ENCODE measurements at places on chromosomes 6 and 20. TPM values are rescaled to one million over a fixed set of nuclear protein-coding genes. Genes with fewer than 3 reads are reported as not detected.
A peak's percentile ranks its signal among the peaks of the same experiment; 100 is the strongest.

The DEF6 gene
- total RNA-seq = 0.47 TPM

The TMC2 gene
- total RNA-seq = 1.7 TPM

- DNase-seq = no peak
Observed at GRCh38 chr6:31736768-31737314, 511 bp upstream of the CLIC1 start.

- DNase-seq = no peak
Observed at GRCh38 chr20:17530153-17530552, 1.0 kb downstream of the BFSP1 start.

The BMP6 gene
- total RNA-seq = 6.9 TPM

DNA sequence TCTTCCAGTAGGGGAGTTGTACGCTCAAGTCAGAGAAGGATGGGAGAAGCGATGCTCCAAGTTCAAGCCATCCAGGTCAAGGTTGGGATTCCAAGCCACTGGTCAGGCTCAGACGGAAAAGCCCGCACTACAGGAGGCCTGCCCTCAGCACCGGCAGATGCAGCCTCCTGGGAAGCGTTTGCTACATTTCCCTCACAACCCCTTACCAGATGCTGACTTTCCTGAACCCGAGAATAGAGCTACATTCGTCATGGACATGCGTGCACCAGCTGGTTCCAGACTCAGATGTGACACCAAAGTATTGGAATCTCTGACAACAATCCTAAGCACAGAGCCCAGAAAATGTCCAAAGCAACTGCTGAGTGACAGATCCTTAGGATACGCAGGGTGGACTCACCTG is 174.8 kb downstream of the SASH1 start:
- no peak for DNase-seq

DNA sequence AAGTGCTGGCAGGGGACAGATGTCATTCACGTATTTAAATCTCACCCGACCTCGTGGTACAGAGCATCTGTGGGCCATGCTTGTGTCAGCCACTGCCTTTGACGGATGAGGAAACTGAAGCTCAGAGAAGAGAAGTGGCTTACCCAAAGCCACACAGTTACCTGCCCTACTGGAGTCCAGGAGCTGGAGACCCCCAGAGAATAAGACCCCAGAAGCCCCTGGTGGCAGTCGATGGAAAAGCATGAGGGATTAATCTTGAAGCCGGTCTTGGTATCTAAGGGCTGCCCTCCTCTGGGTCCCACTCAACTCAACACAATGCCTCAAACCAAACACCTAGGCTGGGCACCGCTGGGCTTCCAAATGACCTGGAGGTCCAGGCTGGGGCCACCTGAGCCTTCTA is 83.1 kb downstream of the GRM4 start:
- no peak for DNase-seq

The DLK2 gene
- 7.3 TPM for total RNA-seq

The UCKL1 gene
- 17.8 TPM for total RNA-seq

The TMEM200A gene
- 34.0 TPM for total RNA-seq

DNA sequence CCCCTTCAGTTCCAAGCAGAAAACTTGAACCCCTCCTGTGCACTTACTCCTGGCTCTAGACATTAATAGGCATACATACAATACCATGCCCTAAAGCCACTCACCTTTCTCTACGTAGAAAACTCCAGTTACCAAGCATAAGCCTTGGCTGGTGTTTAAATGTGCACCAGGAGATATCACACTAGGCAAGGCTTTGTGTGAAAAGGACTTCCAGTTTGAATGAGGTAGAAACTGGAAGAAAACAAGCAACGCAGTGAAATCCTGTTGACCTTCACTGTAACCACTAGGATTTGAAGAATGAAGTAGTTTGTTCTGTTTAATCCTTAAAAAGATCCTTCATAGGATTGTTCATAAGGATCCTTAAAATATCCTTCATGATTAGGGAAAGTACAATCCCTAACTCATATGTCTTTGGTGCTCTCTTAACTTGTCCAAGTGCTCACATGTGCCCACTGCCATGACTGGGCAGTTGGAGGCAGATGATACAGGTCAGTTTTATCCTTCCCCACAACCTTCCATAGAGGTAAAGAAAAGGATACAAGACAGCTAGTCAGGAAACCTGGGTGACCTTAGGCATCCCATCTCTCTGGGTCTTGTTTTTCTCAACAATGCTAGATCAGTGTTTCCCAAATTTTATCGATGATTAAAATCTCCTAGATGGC is 9.2 kb upstream of the SCGN start:
- no peak for DNase-seq

DNA sequence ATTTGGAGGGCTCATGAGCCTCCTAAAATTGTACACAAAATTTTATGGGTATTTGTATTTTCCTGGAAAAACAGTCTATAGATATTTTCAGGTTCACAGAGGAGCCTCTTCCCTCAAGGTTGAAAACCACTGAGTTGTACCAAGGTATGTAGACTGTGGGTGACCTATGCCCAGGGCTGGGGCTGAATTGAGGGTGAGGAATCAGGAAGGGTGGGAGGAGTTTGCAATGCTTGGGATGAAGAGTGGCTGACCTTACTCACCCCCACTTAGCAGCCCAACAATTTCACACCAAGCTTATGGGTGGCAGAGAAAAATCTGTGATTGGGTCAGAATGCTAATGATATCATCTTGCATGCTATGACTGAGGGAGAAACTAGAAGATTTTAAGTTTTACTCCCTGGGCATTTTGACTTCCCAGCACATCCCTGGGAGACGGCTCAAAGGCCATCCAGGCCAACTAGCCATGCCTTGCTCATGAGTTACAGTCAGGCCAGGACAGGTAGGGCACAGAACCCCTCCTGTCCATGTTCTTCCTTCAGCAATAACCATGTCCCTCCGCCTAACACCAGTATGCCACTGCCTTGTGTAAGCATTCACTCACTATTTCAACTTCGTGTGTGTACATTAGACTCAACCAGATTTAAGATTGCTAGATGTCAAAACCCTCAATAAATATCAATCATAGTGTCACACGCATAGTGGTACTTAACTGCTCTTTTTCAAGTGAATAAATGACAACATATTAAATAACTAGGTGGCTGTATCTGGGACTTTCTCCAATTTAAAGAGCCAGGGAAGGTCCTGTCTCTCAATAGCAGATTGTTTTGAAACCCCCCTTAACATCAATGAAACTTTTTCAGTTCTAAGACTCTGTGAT is 16.6 kb downstream of the ADTRP start:
- DNase-seq = no peak

GRCh38 chr20:1805161-1805581 is 90.0 kb upstream of the SIRPA start:
- DNase-seq = no peak

DNA sequence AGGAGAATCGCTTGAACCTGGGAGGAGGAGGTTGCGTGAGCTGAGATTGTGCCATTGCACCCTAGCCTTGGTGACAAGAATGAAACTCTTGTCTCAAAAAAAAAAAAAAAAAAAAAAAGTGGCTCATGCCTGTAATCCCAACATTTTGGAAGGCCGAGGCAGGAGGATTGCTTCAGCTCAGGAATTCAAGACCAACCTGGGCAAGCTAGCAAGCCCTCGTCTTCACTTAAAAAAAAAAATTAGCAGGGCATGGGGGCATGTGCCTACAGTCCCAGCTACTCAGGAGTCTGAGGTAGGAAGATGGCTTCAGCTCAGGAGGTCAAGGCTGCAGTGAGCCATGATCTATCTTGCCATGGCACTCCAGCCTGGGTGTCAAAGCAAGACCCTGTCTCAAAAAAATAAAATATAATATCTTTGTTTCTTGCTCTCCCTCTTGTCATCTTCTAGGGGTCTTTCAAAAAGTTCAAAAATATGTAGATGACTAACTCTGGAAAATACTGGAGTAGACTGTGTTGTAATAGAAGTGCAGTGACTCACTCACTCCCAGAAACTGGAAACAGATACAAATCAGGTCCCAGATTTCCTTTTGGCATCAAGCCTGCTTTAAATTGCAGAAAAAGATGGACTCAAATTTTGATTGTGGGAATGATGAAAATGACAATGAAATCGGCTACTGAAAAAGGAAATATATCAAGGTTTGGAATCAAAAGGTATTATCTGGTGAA is 2.8 kb upstream of the GINM1 start:
- no peak for DNase-seq

DNA sequence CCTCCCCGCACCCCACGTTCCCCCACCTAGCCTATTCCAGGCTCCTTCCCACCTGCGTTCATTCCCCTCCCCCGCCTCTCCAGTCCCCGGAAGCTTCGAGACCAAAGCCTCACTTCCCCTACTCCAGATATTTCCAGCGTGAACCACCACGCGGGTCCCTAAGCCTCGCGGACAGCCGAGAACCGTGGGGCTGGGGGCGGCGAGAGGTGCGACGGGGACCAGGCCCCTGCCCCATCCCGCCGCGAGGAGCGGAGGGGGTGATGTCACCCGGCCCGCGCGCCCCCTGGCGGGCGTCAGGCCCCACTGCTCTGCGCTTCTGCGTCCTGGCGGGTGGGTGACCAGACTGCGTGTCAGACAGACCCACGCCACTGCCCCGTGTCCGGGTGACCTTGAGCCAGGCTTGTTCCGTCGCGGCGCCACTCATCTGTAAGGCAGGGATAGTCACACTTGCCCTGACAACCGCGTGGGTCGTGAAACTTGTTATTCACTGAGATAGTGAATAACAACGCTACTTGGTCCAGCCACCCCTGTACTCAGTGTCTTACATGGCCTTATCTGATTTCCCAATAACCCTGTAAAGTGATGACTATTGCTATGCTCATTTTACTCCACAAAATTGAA is 9.0 kb upstream of the HSP90AB1 start:
- peak; percentile 79 for DNase-seq

GRCh38 chr6:22364306-22364705 is 67.5 kb upstream of the PRL start:
- DNase-seq = no peak

- DNase-seq = no peak
Observed at GRCh38 chr20:38178065-38178491, 13.0 kb upstream of the TGM2 start.

DNA sequence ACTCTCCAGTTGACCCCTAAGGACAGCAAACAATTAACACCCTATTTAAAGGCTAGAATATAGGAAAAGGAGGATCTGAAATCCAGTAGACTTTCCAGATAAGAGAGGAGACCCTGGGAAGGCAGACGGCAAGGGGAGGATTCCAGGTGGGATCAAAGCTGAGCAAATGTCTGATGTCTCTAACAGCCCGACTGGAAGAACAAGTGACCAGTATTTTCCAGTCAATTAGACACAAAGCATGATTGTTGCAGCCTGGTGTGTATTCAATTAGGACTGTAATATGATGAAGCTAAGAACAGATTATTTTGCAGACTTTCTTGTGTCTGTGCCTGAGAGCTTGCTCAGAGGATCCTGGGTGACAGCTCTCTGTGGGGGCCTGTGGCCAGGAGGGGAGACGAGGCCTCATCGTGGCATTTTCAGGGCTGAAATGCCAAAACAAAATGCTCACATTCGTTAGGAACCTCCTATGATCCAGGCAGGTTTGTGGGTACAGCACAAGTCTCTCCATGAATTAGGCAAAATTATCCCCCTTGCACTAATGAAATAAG is 471.8 kb upstream of the AGPAT4 start:
- no peak for DNase-seq

DNA sequence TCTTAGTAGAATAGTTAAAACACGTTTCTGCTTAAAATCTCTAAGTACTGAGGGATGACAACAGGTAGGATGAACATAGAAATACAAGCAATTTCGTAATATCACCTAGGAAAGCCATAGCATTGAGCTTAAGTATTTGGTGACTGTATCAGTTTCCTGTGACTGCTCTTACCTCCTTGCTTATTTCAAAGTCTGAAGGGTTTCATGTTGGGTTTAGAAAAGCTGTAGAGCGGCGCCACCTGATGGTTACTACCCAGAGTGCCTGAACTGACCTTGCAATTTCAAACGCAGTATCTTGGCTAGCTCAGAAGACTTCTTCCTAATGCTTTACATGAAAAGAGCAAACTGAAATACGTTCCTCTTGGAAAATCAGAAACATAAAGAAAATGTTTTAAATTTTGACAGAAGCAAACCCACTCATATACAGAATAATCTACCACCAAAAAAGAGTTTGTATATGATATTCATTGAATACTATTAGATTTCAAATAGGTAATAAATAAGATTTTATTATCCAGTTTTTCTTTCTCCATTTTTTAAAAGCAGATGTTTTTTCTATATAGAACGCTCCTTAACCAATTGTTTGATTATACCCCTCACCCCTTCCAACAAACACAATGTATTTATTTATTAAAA is 82.3 kb upstream of the RIPOR2 start:
- no peak for DNase-seq
